ENCODE measurements at places on chromosomes 3 and 15. TPM values are rescaled to one million over a fixed set of nuclear protein-coding genes. Genes with fewer than 3 reads are reported as not detected.

Gene CHST2
- total RNA-seq = 18.5 TPM

DNA sequence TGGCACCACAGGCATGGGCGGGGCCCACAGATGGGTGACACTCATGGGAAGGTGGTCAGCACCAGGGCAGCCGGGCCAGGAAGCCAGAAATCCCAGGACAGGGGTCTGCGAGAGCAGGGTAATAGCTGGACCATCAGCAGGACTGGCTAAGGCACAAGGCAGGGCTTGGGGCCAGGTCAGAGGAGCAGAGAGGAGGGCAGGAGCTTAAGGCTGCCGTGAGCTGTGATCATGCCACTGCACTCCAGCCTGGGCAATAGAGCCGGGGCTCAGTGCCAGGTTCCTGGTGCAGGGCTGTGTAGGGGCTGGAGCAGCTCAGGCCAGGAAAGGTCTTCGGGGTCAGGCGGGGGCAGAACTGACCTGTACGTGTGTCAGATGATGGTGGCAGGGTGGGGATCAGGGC is 64.2 kb upstream of the LINGO1 start:
- no peak for DNase-seq

- no peak for DNase-seq
Measured at GRCh38 chr3:177680472-177680821, 483.2 kb upstream of the TBL1XR1 start.

Gene C3orf80
- 1.0 TPM for total RNA-seq

Gene DNASE1L3
- total RNA-seq = 3.5 TPM

Gene RBM5
- total RNA-seq = 325 TPM

DNA sequence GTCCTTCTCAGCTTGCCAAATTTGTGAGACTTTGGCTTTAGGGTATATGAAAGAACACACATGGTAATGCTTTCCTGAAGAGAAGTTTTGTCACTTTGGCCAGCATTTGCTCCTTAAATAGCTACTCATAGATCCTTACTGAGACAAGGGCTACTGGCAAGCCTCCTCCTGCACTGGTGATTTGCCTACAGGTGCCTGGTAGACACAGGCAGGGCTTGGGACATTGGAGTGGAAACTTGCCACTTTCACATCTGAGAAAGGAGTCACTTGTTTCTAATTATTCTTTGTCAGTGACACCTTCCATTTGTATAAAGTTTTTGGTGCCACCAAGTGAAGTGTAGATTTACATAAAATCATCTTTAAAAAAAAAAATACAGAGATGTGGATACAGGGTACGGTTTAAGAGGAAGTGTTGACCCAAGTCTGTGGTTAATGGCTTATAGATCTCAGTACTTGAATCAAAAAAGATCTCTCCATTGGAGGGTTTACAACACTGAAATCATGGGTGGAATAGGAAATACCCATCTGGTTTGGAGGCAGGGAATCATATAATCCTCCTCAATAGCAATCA is 132.8 kb upstream of the GADL1 start:
- no peak for DNase-seq

Gene CSPG4
- 30.6 TPM for total RNA-seq

Gene LMOD3
- 3.0 TPM for total RNA-seq

DNA sequence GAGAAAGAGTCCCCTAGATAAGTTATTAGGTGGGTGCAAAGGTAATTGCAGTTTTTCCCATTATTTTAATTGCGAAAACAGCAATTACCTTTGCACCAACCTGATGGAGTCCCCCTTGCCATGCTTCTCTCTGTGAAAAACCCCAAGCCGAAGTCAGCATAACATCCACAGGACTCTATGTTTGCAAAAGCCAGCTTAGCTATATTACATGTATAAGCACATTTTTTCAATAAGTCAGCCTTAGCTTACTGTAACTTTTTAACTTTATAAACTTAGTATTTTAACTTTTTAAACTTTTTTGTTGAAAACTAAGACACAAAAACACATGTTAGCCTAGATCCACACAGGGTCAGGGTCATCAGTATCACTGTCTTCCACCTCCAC is 21.4 kb upstream of the MUC20 start:
- no peak for DNase-seq

DNA sequence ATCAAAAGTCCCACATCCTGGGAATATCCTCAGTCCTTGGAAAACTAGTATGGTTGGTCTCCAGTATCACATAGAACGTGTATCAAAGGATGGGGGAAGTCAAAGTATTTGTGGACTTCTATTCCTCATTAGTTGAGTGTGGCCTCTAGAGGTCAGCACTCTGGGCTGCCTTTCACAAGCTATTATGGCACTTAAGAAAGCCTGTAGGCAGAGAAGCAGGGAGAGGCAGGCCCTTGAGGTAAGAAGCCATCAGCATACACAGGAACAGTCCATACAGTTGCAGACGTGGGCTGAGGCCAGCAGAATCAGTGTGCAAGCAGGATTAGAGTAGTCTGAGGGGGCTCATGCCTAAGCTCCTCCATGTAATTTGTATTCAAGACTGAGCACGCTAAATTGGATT is 341.7 kb downstream of the CLSTN2 start:
- no peak for DNase-seq

- no peak for DNase-seq
Measured at GRCh38 chr3:57942872-57943283, 65.3 kb upstream of the FLNB start.

- DNase-seq = no peak
Measured at GRCh38 chr3:158339638-158340037, 229.7 kb downstream of the RSRC1 start.

GRCh38 chr15:81589671-81590070 is 215.7 kb upstream of the TMC3 start:
- DNase-seq = no peak

DNA sequence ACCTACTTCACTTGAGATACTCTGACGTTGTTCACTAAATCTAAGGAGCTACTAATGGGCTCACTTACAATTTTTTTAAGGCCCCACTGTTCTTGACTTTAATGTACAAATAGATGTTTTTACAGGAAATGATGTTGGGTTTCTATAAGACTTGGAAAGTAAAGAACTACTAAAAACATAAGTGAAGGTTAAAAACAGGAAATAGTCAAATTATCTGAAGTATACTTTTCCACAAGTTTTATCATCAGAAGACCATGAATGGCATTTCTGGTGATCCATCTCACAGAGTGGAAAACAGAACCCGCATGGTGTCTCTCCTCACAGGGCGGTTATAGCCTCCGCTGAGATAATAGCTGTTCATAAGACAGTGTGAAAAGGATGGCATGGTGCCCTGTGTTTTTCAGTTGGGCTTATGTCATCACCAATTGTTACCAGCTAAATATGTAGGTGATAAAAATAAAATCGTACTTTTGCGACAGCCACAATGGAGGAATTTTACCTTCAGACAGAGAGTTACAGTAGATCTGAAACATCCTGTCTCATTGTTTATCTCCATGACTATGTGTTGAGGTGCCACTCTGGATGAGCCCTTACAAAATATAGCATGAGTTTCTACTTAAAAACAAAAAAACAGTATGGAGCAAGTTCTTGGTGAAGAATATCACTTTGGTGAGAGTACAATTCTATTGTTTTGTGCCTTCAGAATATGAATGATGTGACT is 462.4 kb downstream of the RAP2B start:
- DNase-seq = no peak

Gene MINAR1
- total RNA-seq = 4.9 TPM

Gene GOLGA8S
- 0.21 TPM for total RNA-seq

- DNase-seq = no peak
Measured at GRCh38 chr15:39783244-39783820, 691 bp upstream of the FSIP1 start.

Gene MEX3B
- total RNA-seq = 17.1 TPM

DNA sequence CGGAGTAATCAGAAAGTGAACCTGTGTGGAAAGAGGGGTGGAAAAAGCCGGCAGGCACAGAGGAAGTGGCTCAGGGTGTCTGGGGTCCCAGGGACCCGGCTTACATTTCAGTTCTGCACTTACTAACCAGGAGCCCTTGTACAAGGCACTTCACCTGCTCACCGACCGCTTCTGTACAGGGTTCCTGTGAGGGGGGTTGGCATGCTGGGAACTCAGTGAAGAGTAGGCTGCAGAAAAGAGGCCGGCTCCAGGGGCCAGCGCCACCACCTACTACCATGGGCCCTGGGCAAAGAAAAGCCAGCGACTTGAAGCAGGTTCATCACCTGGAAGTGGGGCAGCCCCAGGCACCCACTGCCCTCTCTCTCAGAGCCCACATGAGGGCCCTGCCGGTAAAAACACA is 6.2 kb downstream of the STIMATE start:
- DNase-seq = no peak

Gene CFAP92
- 1.9 TPM for total RNA-seq

Gene WWTR1
- total RNA-seq = 136 TPM

Gene POTEB2
- not detected for total RNA-seq

Gene ANKRD63
- not detected for total RNA-seq

- DNase-seq = no peak
Measured at GRCh38 chr3:10816019-10816862, at the start of gene SLC6A11. TSS of gene SLC6A11 (plus strand) at chr3:10816228. CDS start at chr3:10816266, 38 bp downstream.

Gene PSMD6
- 60.9 TPM for total RNA-seq

Gene SH3GL3
- total RNA-seq = 8.9 TPM

DNA sequence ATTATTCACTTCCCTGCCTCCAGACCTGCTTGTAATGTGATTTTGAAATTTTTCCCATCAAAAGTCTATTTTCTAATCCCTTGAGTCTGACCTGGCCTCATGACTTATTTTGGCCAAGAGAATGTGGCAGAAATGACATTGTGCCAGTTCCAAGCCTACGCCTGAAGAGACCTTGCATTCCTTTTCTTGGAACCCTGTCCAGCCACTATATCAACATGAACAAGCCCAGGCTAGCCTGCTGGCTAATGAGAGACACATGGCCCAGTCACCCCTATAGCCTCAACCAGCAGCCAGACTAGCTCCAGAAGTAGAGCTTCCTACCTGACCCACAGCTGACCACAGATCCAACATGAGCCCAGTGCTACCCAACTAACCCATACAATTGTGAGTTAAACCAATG is 121.1 kb upstream of the ACP3 start:
- no peak for DNase-seq

- no peak for DNase-seq
Measured at GRCh38 chr15:64938192-64938591, 26.5 kb downstream of the ANKDD1A start.

GRCh38 chr3:133994166-133994890 is 35.4 kb downstream of the SLCO2A1 start:
- DNase-seq = no peak

DNA sequence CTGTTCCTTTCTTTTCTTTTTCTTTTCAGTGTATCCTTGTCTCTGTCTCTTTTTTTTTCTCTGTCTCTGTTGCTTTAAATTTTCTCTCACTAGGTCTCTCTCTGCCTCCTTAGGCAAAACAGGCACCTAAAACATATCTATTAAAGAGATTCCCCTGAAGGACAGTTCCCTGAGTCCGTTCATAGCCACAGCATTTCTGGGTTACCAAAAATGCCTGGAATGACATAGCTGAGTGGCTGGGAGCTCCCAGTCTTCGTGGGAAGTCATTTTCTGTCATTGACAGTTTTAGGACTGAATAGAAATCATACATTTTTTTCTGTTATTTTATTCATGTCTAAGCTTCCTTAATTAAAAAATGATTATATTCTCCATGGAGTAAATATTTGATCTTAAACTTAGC is 323.8 kb upstream of the AZI2 start:
- no peak for DNase-seq
